ENCODE measurements at places on chromosomes 5 and 9.

DNA sequence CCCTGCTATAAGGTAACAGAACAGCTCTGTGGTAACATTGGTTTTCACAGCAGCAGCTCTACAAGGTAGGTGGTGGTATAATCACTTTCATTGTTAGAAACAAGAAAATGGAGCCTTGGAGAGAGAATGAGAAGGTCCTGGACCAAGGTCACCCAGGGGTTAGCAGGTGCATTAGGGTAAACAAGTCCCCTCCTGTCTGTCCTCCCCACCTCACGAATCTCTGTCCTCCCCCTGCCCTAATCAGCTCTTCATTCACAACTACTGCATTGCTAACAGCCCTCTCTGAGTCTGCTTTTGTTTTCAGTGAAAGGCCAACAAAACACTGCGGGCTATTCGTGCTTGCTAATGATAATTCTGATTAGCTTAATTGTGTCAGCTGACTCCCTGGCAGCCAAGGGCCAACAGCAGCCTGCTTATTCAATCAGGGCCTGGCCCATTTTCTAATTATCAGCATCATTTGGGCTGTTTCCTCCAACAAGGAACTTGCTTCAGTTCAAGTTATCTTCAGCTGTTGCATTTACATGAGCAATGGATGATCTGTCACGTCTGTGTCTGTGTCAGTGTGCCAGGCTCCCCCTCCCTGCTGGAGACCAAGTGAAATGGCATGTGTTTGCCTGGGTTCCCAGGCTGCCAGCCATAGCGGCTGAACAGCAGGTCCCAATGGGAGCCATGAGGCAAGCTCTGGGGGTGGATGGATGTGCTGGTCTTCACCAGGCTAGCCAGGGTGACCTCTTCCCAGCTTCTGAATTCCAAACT lies 56.7 kb upstream of the EQTN start:
- no peak for DNase-seq

- DNase-seq = peak; percentile 40
Measured at GRCh38 chr9:133683586-133684120, 47.5 kb downstream of the DBH start.

GRCh38 chr5:67030289-67031056 lies 166.1 kb downstream of the CD180 start:
- DNase-seq = peak; percentile 50

- DNase-seq = no peak
Measured at GRCh38 chr5:88606626-88607025, 276.4 kb downstream of the MEF2C start.

DNA sequence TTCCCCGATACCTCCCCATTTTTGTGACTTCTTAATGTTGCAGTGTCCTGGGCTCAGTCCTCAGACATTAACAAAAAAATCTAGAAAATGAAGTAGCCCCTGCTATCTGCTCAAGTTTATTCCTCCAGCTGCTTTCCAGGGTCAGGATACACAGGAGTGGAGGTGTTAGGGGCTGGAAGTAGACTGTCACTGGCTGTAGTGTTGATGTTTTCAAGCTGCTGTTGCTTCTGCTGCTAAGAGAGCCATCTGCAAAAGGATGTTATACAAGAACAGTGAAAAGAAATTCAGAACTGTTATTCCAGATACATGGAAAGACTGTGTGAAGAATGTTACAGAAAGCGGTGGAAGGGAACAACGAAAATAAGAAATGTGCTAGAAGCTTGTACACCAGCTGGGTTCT lies 10.7 kb downstream of the CD14 start:
- DNase-seq = no peak

DNA sequence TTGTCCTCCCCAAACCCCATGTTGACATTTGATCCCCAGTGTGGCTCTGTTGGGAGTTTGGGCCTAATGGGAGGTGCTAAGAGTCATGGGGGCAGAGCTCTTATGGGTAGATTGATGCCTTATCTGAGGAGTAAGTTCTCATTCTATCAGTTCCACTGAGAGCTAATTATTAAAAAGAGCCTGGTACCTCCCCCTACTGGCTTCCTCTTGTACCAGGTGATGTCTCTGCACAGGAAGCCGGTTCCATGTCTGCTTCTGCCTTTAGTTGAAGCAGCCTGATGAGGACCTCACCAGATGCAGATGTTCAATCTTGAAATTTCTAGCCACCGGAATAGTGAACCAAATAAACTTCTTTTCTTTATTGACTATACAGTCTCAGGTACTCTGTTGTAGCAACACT lies 10.8 kb downstream of the GABRB2 start:
- no peak for DNase-seq

DNA sequence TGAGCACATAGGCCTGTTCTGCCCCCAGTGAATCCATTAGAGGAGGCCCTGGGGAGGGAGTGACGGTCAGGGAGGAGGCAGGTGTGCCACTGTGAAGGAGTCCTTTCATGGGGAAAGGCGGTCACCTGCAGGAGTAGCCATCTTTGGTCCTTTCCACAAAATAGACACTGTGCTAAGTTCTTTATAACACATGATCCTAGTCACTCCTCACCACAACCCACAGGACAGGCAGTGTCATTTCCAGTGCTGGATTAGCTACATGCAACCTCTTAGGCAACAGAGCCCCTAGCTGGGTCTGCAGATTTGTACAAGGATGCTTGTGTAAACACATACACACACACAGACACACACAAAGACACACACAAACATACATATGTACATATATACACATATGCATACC lies 18.3 kb downstream of the DOCK2 start:
- no peak for DNase-seq

GRCh38 chr5:109876941-109877669 lies 187.4 kb downstream of the MAN2A1 start:
- DNase-seq = peak; percentile 72

DNA sequence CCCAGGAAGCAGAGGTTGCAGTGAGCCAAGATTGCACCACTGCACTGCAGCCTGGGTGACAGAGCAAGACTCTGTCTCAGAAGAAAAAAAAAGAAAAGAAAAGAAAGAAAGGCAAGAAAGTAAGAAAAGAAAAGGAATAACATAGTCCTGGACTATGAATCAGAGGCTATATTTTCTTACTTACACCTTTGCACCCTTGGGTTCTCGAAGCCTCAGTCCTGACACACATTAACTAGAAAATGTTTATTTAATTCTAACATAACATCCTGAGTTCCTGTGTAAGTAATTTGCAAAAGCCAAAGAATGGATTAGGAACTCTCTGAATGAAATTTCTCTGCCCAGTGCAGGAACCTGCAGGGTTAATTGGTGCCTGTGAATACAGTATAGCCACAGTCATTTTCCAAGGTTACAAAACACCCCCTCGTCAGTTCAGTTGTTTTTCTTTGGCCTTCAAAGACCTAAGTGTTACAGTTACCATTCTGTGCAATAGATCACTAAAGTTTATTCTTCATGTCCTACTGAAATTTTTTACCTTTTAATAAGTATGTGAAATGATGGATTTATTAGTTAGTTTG lies 147.6 kb downstream of the SV2C start:
- no peak for DNase-seq

DNA sequence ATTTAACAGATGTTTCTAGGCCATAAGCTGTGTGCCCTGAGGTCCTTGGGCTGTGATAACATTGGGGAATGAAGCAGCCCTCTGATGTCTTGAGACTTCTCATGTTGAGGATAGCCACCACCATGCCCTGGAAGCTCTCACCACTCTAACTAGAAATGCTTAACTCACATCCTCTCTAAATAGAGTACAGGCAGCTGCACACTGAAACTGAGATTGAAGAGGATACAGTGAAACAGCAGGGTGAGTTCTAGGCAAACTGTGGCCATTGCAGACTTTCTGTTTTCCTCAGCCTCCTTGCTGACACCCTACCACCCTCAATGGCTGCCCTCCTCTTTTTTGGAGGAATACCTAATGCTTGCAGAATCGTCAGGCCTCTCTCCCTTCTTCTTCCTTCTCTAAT lies 22.4 kb downstream of the UTP15 start:
- DNase-seq = no peak

DNA sequence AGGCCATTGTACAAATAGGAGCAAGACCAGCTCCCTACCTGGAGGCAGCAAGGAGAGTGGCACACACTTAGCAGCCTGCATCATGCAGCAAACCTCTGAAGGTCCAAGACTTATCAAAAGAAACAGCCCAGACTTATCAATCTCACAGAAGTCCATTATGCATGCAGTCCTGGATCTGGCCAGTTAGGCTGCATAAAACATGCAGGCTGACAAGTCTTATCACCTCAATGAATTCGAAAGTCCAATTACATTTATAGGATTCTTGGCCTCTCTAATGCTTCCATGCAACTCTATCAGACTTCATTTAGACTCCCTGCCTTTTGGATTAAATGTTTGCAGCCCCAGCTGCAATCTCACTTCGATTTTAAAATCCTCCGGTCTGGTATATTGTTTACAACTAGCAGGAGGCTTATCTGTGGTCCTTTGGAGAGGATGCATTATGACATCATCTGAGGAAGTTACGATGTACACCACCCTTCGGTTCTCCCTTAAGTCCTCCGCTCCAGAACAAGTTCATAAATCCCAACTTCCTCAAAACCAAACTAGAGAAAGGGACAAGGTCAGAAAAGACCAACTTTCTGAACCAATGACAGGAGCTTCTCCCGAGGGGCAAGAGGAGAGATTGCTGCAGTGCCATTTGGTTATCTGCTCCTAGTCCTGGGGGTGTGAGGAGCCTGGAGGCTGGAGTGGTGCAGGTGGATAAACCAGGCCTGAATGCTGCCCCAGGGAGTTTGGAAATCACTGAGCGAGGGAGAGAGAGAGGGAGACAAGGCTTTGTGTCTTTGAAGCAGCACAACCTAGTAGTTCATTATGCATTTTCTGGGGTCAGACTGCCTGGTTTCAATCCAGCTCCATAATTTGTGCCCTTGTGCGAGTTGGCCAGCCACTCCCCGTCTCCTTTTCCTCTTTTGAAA lies 313.9 kb downstream of the TLE1 start:
- DNase-seq = no peak

- DNase-seq = no peak
Measured at GRCh38 chr5:59058969-59059687, 476.3 kb downstream of the RAB3C start.

- DNase-seq = peak; percentile 55
Measured at GRCh38 chr5:76500633-76501393, 97.7 kb downstream of the IQGAP2 start.

DNA sequence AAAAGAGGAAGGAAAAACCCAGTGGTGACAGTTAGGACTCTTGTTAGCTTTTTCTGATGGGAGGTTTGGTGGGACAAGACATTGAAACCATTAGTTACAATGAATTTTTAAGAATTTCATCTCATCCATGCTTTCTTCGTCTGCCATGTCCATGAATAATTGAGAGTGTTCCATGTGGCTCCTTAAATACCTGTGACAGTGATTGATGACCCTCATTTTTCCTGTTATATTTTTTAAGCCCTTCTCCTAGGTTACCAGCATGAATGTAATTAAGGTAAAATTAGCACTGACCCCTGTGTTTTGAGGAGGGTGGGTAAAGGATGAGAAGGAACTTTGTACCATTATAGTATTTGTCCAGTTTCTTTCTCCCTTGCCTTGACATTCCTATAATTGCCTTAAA lies 23.5 kb upstream of the PHF2 start:
- DNase-seq = no peak

GRCh38 chr5:14436801-14437542 lies 144.6 kb upstream of the OTULINL start:
- no peak for DNase-seq

DNA sequence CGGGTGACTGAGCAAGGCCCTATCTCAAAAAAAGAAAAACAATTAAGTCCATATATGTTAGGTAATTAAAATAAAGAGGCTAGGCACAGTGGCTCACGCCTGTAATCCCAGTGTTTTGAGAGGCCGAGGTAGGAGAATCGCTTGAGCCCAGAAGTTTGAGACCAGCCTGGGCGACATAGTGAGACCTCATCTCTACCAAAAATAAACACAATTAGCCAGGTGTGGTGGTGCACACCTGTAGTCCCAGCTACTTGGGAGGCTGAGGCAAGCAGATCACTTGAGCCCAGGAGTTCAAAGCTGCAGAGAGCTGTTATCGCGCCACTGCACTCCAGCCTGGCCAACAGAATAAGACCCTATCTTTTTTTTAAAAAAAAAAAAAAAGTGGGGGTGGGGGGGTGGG lies 12.3 kb downstream of the WHRN start:
- no peak for DNase-seq

DNA sequence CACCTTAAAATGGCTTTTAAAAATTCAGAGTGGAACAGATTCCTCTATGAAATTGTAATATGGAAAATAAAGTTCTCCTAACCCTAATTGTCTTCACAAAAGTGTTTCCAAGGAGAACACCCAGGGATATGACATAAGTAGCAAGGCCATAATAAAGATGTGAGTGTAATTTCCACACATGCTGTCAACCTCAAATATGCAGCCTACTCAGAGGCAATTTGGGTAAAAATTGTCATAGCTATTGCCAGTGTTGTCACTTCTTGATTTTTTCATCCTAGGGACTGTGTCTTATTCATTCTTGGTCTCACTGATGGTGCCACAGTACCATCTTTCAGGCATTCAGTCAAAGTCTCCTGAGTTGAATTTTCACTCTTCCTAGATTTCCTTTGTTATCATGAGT lies 100.3 kb downstream of the PPP2R2B start:
- DNase-seq = no peak

DNA sequence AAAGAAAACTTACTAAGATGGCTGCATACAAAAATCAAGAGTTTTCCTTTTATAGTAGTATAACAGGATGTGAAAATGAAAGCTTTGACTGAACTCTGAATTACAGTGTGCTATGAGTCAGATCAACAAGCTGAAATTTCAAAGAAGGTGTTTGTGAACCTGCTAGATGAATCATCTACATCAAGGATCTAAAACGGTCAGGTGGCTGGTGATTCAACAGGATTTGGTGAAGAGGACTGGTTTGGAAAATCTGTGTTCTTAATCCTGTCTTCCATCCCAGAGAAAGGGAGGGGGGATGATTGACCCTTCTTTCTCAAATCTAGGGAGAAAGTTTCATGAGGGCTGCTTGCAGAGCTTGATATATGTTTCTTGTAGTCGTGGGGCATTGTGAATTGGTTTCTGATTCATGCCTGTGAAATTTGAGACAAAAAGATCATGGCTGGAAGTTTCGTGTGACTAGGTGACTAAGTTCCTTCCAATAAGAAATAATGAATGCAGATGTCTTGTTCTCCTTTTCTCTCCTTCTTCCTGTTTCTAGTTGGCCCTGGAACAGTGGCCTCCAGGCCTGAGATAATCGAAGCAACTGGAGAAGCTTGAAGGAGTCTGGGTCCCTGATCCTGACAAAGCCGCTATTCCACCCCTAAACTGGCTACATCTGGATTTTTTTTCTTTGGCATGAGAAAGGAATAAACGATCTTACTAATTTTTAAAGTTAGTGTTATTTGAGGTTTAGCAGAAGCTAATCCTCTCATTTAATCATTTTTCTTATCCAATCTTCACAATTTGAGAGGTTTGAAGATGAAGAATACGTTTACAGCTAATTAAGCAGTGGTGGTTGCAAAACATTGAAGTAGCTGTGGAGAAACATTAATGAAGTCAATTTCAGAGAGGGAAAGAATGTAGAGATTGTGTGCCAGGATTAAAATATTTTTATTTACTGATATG lies 67.2 kb downstream of the MRPS30 start:
- DNase-seq = peak; percentile 19

- no peak for DNase-seq
Measured at GRCh38 chr5:80411589-80412219, 3.8 kb downstream of the ZFYVE16 start.

- peak; percentile 38 for DNase-seq
Measured at GRCh38 chr5:31066655-31067328, 126.7 kb upstream of the CDH6 start.

GRCh38 chr5:92050970-92051369 lies 667.9 kb upstream of the ARRDC3 start:
- no peak for DNase-seq

Measured in fibroblast of skin of right biceps (primary cell).